Kasumi-1 (cell line): ENCODE measurements at places on chromosomes 1 and 21.
A peak's percentile ranks its signal among the peaks of the same experiment; 100 is the strongest.

GRCh38 chr1:181021811-181022434 is 747 bp downstream of the STX6 start:
- peak; percentile 69 for DNase-seq

GRCh38 chr1:77989744-77990143 is 10.9 kb upstream of the FUBP1 start:
- no peak for DNase-seq

- DNase-seq: peak; percentile 66
Observed at GRCh38 chr1:1906185-1907097, 8.6 kb upstream of the CALML6 start.

- DNase-seq: no peak
Observed at GRCh38 chr1:240652549-240652948, 40.6 kb upstream of the GREM2 start.

GRCh38 chr1:70819785-70820184 is 227.8 kb downstream of the PTGER3 start:
- DNase-seq: no peak
